ENCODE measurements at places on chromosomes 4 and X. TPM values are rescaled to one million over a fixed set of nuclear protein-coding genes. Genes with fewer than 3 reads are reported as not detected.

SPIN2B gene
- 19.1 TPM for polyA plus RNA-seq

SMIM10L2A gene
- polyA plus RNA-seq, result 10.9 TPM

GRCh38 chr4:107312366-107312765 is 276.3 kb upstream of the DKK2 start:
- DNase-seq, result no peak

DNA sequence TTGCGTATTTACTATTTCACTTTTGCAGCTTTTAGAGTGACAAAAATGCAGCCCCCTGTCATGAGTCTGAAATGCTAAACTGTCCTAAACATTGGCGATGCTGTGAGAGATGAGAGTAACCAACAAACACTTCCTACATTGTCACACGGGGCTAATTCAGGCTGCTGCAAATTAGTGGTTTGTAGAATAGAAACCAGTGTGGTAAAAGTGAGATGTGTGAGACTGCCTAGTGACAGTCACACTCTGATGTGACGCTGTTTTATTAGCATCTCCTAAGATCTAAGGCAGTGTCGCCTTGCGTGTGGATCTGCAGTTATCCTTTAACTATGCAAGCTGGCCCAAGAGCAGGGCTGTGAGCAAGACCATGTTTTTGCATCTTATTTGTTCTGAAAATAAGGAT is 800.2 kb upstream of the TENM3 start:
- DNase-seq, result no peak

DNA sequence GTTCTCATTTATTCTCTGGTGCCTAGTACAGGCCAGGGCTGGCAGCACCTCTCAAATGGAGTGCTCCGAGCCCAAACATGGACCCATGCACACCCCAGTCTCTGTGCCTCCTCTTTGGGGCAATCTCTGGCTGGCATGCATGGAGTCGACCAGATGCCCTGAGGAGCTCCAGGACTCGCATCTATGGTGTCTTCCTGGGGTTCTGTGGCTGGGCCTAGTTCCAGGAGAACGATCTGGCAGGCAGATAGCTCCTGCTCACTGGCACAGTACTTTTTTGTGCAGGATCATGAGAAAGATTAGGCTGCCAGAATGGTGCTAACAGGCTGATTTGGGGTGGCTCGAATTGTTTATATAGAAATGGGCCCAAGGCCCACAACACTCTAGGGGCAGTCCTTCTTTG is 72.0 kb upstream of the PJA1 start:
- no peak for DNase-seq

GRCh38 chr4:139014371-139015268 is 961 bp upstream of the NOCT start:
- no peak for DNase-seq

- DNase-seq, result no peak
These were observed 8.2 kb upstream of the TRAM1L1 start for GRCh38 chr4:117093571-117093970.

GRCh38 chr4:87901422-87901992 is 68.7 kb downstream of the MEPE start:
- no peak for DNase-seq

Data from right renal pelvis (tissue), 4 donors.